GM19239 (cell line): ENCODE measurements at places on chromosomes 11 and 22.
A peak's percentile ranks its signal among the peaks of the same experiment; 100 is the strongest.

- DNase-seq: no peak
These were observed 12.7 kb upstream of the LARGE1 start for GRCh38 chr22:33932997-33933396.

DNA sequence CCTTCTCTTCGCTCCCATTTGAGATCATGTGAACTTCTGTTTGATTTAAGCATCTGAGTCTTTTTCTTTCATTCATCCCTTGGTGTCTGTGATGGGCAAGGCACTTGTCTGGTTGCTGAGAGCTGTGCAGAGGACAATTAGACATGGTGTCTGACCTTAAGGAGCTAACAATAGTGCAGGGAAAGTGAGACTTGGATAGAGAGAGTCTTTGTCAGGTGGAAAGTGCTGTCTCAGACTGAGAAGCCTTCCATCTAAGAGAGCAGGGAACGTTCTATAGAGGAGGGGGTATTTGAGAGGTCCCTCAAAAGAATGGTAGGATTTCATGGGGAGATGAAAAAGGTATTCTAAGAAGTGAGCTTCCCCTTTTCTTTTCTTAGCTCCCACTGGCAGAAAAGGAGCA lies 14.1 kb downstream of the MICAL3 start:
- DNase-seq: no peak

GRCh38 chr11:134033696-134034491 lies 35.0 kb upstream of the JAM3 start:
- peak; percentile 33 for DNase-seq

DNA sequence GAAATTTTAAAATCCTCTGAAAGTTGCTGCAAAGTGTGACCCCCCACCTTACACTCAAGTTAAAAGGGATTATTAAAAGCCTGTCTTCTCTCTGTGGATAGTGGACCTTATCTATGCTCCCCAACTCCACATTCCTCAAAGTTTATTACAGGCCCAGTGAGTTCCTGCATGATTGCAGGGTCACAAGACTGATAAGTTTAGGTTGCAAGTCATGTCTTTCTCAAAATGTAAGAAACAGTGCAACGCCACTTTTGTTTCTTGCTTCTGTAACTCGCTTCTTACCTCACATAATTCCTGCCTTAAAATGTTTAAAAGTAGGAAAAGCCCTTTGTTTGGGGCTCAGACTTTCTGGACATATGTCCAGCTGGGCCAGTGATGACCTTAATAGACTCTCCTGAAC lies 38.4 kb upstream of the GLYAT start:
- DNase-seq: no peak

- DNase-seq: no peak
These were observed 470.6 kb downstream of the NTM start for GRCh38 chr11:131841028-131841427.

DNA sequence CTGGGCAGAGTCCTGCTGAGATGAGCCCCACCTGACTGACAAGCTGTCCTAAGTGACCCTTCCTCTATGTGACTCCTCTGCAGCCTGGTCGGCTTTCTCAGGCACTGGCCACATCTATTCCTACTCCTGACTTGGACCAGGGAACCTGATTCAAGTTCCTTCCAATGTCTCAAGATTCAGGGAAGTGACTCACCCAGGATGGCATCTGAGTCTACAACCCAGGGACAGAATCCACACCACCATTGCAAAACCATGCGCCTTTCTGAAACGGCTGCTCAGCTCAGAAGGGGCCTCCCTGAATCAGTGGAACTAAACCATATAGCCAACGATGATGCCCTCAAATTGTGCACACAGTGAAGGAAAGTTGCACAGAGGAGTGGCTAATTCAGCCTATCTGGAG lies 63.9 kb upstream of the CSNK2A3 start:
- DNase-seq: no peak

GRCh38 chr11:92137747-92138146 lies 86.9 kb upstream of the FAT3 start:
- DNase-seq: no peak

DNA sequence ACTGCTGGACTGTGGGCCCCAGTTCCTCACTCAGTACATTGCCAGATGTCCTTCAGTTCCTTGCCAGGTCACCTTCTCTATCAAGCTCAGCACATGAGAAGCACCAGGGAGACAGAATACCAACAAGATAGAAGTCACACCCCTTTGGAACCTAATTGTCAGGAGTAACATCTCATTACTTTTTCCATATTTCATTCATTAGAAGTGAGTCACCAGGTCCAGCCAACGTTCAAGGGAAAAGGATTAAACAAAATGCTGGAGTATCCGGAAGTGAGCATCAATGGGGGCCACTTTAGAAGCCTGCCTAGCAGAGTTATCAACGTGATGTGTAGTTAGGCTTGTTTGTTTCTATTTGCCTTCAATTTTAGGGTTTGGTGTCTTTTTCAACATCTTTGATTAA lies 569.3 kb downstream of the MIAT start:
- DNase-seq: no peak

- DNase-seq: no peak
These were observed 12.9 kb downstream of the ARHGEF17 start for GRCh38 chr11:73320763-73321603.

- DNase-seq: no peak
These were observed 728.9 kb downstream of the OPCML start for GRCh38 chr11:132803436-132803835.

DNA sequence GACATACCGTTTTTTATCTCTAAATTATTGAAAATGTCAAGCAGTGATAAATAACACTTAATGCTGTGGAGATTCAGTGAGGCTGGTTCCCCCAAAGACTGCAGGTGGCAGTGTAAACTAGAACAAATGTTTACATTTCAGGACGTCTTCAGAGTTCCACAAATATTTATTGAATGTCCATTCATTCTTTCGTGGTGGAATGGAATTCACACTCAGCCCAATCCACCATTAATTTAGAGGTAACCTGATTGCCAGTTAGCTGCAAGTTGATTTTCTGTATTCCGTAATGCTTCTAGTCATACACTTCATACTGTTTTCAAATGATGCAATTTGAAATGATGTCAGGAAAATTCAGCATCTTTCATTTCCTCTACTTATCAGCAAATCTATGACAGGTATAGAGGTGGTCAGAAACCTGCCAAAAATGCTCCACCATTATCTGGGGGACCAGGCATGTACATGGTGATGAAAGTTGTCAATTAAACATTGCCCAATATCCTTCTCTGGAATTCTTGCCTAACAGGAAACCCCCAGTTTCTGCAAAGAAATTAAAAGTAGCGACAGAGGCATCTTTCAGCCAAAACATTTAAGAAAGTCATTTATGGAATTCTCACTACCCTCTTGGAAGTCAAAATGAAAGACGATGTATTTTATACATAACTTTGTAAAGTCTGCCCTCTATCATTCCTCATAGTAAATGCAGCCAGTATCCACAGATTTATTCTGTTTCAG lies 94.3 kb upstream of the BMAL1 start:
- no peak for DNase-seq

DNA sequence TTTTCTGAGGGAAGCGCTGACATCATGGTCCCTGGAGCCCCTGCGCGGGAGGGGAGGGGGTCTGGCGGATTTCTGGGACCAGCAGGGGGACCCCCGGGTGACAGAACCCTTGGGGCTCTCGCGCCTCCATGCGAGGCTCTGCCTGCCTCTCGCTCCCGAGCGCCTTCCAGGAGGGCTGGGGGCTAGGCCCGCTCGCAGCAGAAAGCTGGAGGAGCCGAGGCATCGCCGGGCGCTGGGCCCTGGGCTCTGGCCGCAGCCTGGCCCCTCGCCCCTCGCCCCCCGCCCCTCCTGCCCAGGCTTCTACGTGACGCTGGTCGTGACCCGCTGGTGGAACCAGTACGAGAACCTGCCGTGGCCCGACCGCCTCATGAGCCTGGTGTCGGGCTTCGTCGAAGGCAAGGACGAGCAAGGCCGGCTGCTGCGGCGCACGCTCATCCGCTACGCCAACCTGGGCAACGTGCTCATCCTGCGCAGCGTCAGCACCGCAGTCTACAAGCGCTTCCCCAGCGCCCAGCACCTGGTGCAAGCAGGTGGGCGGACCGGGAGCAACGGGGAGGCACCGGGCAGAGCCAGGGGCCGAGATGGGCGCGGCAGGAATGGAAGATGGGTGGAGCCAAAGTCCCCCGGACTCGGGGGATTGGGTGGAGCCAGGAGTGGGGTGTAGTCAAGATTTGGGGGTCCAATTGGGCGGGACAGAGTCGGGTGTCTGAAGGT lies 5.4 kb downstream of the BEST1 start:
- DNase-seq: no peak
